Calu3 (cell line): ENCODE measurements at places on chromosomes 13 and 19.
A peak's percentile ranks its signal among the peaks of the same experiment; 100 is the strongest.

DNA sequence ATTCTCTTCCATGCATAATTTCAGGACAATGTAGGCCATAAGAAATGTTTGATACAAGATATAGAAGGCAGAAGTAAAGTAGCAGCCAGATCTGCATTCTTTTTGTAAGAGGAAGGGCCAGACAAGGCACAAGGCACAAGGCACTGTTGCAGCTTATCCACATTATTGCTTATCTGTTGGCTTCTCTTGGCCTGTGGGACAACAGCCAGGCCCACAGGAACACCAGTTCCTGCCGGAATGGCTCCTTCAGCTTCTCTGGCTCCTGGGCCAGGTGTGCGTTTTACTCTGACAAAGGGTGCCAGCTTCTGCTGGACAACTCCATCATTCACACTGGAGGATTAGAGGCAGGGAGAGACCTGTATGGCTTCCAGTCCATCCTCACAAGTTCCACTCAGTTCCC, 29.2 kb downstream of the GPR180 start:
- no peak overlapping the region for H3K4me3 ChIP-seq
- no peaks in the 10 kb centered on the region for H3K36me3 ChIP-seq

- H3K4me3 ChIP-seq = no peak overlapping the region
- H3K27ac ChIP-seq = no peak overlapping the region
- H3K27me3 ChIP-seq = no peaks in the 10 kb centered on the region
- no peaks in the 10 kb centered on the region for H3K36me3 ChIP-seq
- H3K4me1 ChIP-seq = no peaks in the 10 kb centered on the region
- DNase-seq = no peak
These were observed 661.7 kb upstream of the SLITRK1 start for GRCh38 chr13:84543962-84544361.

- no peaks in the 10 kb centered on the region for H3K27me3 ChIP-seq
- H3K27ac ChIP-seq = no peak overlapping the region
- H3K4me3 ChIP-seq = no peak overlapping the region
These were observed 95.1 kb downstream of the NUFIP1 start for GRCh38 chr13:44894001-44894770.

GRCh38 chr13:112961457-112962369, 7.3 kb upstream of the MCF2L start:
- no peaks in the 10 kb centered on the region for H3K27me3 ChIP-seq
- peaks cover 3% of the 10 kb centered on the region for H3K36me3 ChIP-seq
- H3K27ac ChIP-seq = no peak overlapping the region
- no peak overlapping the region for H3K4me3 ChIP-seq
- no peak for DNase-seq

GRCh38 chr13:79393564-79394249, 12.3 kb downstream of the RBM26 start:
- no peak for DNase-seq
- H3K4me1 ChIP-seq = peaks cover 17% of the 10 kb centered on the region
- H3K27me3 ChIP-seq = no peaks in the 10 kb centered on the region
- H3K4me3 ChIP-seq = peak overlapping the region; percentile 52

DNA sequence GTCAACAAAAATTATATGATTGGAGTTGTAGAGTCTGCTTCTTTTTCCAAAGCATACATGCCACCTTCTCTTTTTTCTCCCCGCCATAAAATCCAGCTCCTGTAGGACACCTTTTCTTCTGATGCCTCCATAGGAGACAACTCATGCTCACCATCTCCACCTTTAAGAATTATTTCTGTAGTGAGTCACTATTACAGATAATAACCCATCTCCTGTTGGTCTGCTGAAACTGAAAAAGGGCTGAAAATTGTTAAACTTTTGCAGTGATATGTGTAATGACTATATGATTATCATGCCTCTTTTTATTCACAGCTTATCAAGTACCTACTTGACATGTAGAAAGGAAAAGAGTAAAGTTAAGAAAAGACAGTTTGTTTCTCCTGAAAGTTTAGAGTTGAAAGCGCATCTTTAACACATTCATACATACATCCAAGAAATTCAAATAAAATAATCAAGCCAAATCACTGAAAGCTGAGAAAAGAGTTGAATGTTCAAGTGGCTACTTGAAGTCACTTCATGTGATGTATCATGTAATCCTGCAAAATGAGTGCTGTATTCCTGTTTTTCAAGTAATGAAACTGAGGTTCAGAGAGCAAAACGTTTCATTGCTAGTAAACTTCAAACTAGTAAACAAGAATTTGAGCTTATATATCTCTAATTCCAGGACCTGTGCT, 35.5 kb upstream of the LPAR6 start:
- no peak overlapping the region for H3K27ac ChIP-seq
- no peak for DNase-seq
- peaks cover 10% of the 10 kb centered on the region for H3K4me1 ChIP-seq
- H3K27me3 ChIP-seq = no peaks in the 10 kb centered on the region
- no peak overlapping the region for H3K4me3 ChIP-seq

- no peaks in the 10 kb centered on the region for H3K36me3 ChIP-seq
- H3K4me1 ChIP-seq = peaks cover 17% of the 10 kb centered on the region
- no peak for DNase-seq
- no peak overlapping the region for H3K4me3 ChIP-seq
These were observed 155.9 kb upstream of the KLF12 start for GRCh38 chr13:74289861-74290773.
